ENCODE measurements at places on chromosomes 3 and 15. TPM values are rescaled to one million over a fixed set of nuclear protein-coding genes. Genes with fewer than 3 reads are reported as not detected.

RAB6B gene
- 0.42 TPM for total RNA-seq

USP50 gene
- total RNA-seq, result not detected

GOLGA8J gene
- total RNA-seq, result 0.07 TPM

CPNE4 gene
- total RNA-seq, result not detected

VIPR1 gene
- total RNA-seq, result 3.2 TPM

COL6A6 gene
- not detected for total RNA-seq

ZWILCH gene
- total RNA-seq, result 36.7 TPM
